ENCODE measurements at places on chromosomes 4 and X.

DNA sequence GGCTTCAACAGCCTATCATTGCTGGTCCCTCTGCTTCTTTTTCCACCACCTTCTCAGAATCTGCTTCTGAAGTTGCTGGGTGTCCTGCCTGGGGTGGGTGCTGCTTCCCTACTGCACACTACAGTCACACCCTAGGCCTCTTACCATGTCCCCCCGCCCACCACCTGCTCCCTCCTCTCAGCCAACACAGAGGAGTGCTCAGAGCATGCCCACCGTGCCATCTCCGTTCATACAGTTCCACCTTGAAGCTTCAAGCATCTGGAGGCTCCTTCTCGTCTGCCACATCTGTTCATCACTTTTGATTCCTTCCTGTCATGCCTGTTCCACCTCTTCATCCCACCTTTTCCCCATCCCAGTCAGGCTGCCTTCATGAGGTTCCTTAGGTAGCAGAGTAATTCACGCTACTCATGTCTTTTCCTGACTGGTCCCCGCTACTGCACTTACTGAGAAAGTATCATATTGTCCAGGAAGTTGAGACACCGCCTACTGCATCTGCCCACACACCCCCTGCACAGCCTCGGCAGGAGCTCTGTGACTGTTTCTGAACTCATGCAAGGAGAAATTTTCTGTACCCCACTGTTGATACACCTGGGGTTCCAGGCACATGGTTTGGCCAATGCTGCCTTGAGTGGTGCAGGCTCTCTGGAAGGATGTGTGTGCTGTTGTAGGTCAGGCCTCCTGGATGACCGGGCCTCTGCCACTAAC is 39.5 kb downstream of the HADH start:
- no peak for DNase-seq

GRCh38 chrX:49995107-49995731 is 72.8 kb downstream of the CLCN5 start:
- no peak for DNase-seq

GRCh38 chrX:17077361-17077760 is 130.9 kb downstream of the REPS2 start:
- DNase-seq, result no peak

- DNase-seq, result no peak
Measured at GRCh38 chr4:124973716-124974115, 261.2 kb upstream of the ANKRD50 start.

GRCh38 chr4:103664436-103665075 is 55.2 kb downstream of the TACR3 start:
- no peak for DNase-seq

- no peak for DNase-seq
Measured at GRCh38 chr4:150310159-150310895, 232.1 kb downstream of the DCLK2 start.

DNA sequence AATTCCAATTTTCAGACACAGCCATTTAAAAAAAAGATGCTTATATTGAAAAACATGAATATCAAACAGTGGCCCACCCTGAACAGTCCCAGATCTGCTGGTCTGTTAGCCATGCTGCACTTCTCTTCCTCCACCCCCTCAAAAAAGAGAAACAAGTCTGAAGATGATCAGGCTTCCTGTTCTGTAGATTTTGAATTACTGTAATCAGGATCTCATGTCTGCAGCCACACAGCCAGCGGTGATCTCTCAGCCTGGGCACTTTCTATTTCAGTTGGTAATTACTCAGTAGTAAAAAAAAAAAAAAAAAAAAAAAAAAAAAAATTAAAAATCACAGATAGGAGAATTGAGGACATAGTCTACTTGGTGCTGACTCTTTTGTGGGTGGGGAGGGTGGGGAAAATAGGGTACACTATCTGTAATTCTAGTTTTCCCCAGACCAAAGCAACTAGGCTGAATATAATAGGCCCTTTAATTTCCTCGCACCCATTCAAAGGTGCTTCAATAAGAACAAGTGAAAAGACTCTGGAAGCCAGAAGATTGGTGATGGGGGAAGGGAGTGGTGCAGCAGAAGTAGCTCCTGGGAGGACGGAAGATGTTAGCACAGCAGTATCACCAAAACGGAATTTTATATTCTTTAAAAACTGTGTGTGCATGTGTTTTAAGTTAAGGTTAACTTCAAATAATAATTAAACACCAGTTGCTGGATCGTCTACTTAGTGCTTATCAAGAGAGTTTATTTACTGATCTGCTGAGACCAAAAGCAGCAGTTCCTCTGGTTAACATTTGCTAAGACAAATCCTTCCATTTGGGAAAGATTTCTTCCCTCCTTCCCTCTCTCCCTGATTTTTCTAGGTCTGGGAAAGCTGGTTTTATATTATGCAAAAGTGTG is 47.0 kb downstream of the SPRY1 start:
- no peak for DNase-seq

GRCh38 chr4:82430964-82431745 is 765 bp downstream of the ENOPH1 start:
- DNase-seq, result peak; percentile 40

GRCh38 chr4:27308379-27308778 is 447.7 kb downstream of the STIM2 start:
- DNase-seq, result no peak

- no peak for DNase-seq
Measured at GRCh38 chr4:139768896-139769295, 103.3 kb downstream of the MGST2 start.

DNA sequence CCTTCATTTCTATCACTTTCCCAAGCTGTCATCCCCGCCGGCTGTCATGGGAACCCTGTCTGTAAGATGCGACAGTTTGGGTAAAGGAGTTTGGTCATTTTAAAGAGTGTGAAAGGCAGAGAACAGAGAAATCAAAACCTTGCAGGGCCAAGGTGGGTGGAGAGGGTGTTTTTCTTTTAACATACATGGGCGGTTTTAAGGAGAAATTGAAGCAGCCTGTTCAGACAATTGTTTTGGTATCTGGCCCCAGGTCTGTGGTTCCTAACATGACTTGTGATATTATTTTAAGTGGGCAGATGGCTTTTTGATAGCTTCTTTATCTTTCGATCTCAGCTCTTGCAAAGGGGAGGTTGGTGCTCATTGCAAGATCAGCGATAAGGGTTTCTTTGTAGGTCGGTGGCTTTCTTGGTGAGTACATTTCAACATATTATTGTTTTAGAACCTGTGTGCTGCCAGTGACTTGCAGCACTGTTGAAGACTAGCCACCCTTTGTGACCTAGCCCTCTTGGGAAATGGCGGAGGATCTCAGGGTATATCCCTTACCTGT is 3.7 kb downstream of the PPP1R3F start:
- DNase-seq, result no peak

DNA sequence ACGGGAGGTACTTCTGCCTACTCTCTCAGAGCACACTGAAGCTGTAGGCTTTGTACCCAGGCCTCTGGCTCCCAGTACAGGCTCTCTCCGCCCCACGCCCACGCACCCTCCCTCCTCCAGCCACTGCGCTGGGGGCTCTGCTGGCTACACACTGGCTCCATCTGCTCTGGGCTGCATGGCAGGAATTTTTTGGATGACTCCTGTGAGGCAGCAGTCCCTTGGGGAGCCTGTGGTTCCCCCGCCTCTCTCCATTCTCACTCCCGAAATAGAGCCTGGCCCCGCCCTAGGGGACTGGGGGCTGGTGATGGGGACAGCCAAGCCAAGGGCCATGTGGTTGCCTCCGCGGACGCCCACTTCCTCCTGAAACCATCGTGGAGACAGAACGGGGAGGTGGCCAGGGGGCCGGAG is 58.1 kb upstream of the ADRA2C start:
- peak; percentile 37 for DNase-seq

GRCh38 chr4:176001151-176002006 is 64.3 kb upstream of the WDR17 start:
- peak; percentile 40 for DNase-seq

DNA sequence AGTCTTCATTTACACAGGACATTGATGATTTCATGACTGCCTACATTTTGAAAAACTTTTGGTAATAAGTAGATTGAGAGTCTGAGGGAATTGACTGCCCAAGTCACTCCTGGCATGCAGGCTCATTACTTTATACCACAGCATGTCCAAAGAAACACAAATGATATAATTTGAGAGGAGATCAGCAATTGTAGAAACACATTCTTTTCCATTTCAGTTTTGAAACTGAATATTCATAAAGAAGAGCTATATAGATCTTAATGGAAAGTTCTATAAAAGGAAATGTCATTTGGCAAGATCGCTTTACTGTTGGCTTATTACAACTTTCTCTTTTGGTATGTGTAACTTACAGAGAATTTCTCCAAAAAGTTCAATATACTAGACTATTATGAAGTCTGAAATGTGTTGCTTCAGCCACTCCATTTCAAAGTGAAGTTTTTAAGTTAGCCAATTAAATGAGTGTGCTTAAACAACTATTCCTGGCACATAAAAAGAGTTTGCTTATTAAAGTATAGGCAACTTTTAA is 158.0 kb downstream of the ARAP2 start:
- DNase-seq, result no peak

- DNase-seq, result no peak
Measured at GRCh38 chr4:81607950-81608349, 136.2 kb upstream of the RASGEF1B start.

DNA sequence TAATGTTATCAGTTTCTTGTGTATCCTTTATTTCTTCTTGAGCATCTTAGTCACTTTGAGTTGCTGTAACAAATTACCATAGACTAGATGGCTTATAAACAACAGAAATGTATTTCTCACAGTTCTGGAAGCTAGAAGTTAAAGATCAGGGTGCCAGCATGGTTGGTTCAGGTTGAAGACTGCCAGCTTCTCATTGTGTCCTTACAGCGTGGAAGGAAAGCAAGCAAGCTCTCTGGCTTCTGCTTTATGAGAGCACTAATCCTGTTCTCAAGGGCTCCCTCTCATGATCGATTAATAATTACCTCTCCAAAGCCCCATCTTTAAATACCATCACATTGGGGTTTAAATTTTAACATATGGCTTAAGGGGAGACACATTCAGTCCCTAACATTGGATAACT is 497.2 kb downstream of the RAPGEF2 start:
- DNase-seq, result no peak

DNA sequence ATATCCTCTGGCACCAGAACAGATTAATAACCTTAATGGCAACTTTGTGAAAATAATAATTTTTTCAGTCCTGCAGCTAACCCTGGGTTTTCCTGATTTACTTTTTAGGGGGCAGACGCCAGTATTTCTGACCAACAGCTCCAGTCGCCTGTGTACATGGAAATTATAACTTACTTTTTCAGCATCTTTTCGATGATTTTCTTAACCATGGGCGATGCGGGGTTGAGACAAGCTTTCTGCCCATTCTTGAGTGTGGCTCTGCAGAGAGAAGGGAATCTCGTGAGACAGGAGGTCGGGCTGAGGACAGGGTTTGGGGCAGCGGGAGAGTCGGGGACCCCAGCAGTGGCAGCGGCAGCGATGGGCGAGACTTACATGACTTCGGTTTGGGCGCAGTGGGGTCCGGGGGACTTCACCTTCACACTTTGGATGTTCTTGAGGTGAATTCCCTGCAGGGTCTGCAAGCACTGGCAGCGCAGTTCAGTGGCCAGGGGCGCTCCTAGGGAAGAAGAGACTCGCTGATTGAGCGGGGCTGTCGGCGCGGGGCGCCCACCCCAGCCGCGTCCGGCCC is 484 bp downstream of the CXCL2 start:
- peak; percentile 35 for DNase-seq

GRCh38 chrX:148448686-148449085 is 51.7 kb upstream of the AFF2 start:
- DNase-seq, result no peak

DNA sequence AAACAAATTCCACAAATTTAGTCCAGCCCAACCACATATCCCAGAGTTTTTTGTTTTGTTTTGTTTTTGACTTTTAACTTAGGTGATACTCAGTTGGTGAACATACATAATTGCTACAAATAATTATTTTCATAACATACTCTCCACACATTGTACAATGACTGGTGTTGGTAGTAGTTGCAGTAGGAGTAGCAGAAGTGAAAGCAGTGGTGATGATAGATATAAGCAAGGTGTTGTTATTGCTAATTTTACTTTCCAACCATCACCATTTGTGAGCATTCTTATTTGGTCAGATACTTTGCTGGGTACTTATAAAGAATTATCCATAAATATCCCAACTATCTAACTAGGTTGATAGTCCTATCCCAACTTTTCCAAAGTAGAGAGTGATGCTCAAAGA is 47.3 kb downstream of the ARHGAP24 start:
- DNase-seq, result no peak

GRCh38 chr4:62952366-62952765 is 1456.9 kb downstream of the TECRL start:
- DNase-seq, result no peak

DNA sequence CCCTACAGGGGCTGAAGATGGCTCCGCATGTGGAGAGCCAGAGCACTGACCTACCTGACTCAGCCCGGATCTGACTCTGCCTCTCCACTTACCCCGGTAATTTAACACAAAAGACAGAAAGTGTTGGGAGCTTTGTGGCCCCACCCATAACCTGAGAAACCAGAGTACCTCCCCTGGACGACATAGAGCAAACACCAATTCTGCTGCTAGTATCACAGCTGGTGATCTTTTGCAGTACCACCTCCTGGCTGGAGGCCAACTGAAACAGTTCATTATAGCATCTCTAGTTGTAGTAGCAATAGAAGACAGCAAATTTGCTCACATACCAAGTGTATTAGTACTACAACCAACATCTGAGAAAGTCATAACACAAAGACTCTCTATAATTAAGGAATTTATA is 443.9 kb downstream of the KLHL4 start:
- no peak for DNase-seq

- no peak for DNase-seq
Measured at GRCh38 chrX:25052798-25053534, 37.2 kb upstream of the ARX start.

GRCh38 chr4:39730072-39730471 is 32.1 kb downstream of the UBE2K start:
- no peak for DNase-seq

DNA sequence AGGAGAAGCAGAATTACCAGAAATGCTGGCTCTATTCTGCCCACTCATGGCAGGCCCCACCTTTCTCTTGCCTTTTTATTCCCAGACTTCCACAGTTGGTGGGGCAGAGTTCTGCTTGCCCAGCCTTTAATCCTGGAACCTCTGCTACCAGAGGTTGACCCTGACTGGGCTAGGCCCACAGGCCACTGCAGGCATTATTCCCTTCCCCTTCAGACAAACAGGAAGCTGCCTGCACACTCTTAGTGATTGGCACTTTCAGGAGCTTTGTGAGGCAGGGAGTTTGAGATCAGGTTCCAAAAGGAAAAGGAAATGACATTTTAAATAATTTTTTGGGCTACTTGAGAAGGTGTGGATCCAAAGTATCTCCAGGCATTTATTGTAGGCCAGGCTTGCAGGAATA is 18.8 kb downstream of the MSN start:
- no peak for DNase-seq

- DNase-seq, result no peak
Measured at GRCh38 chr4:67531379-67531962, 13.8 kb downstream of the CENPC start.

All from left ventricle myocardium superior (tissue), 1 donor.